ENCODE measurements at places on chromosomes 2 and 18.
A peak's percentile ranks its signal among the peaks of the same experiment; 100 is the strongest.

DNA sequence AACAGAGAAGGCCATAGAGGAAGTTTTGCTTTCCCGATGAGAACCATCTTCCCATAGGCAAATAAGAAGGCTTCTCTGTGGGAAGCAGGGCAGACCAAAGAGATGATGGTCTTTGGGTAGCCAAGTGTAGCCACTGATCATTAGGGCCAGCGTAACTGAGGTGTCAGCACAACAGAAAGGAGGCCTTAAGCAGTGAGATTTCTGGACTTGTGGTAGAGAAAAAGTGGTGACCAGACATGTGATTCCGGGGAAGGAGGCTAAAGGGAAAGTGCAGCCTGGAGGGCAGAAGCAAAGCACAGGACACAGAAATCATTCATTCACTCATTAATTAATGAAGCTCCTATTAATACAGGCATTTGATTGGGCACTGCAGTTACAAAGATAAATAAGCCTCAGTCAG, 15.4 kb downstream of the EVA1A start:
- no peak for DNase-seq

DNA sequence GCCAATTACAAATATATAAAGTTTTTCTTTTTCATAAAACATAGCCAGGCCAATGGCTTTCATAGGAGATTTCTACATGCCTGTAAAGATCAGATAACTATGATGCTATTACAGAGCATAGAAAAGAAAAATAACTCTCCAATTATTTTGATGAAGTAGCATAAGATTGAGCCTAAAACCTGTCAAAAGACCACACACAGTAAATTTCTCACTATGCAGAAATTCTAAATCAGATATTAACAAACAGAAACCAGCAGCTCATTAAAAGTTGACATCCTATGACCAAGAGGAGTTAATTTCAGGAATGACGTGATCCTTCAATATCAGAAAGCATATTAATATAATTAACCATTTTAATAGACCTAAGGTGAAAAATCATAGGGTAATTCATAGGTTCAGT, 139.0 kb upstream of the PIEZO2 start:
- no peak for DNase-seq

- no peak for DNase-seq
Measured at GRCh38 chr2:38960609-38961320, 71.1 kb downstream of the ARHGEF33 start.

GRCh38 chr2:134327367-134327766, 73.5 kb downstream of the MGAT5 start:
- DNase-seq, result no peak

DNA sequence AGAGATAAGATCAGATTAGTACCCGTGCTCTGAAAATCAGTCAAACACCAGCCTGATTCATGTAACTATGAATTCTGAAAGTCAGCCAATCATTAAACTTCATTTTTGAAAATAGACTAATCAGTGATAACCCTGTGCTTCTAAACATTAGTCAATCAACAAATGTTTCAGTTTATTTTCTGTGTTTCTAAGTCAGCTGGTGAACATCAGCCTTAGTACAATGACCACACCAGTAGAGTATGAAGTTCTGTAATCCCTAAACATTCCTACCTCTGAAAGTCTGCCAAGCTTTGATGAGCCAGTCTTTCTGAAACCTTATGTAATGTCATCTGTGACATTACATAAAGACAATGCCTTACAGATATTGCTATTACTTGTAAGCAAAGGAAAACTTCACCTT, 807.4 kb upstream of the CRIM1 start:
- DNase-seq, result no peak

DNA sequence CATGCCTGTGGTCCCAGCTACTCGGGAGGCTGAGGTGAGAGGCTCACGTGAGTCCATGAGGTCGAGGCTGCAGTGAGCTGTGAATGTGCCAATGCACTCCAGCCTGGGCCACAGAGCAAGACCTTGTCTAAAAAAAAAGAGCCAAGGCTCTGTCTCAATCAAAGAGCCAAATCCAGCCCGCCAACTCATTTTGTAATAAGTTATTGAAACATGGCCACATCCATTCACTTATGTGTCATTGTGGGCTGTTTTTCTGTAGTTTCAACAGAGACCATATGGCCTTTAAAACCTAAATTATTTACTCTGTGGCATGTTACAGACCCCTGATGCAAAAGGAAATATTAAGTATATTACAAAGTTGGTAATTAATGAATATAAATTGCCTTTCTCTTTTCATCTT, 60.8 kb downstream of the GPR39 start:
- no peak for DNase-seq

GRCh38 chr2:97931858-97932225, 63.9 kb downstream of the TMEM131 start:
- no peak for DNase-seq

GRCh38 chr2:208579678-208580077, 173.1 kb downstream of the PTH2R start:
- DNase-seq, result no peak

- DNase-seq, result no peak
Measured at GRCh38 chr2:226963528-226963927, 127.7 kb downstream of the RHBDD1 start.

- DNase-seq, result no peak
Measured at GRCh38 chr18:39620551-39621168, 2055.1 kb upstream of the CELF4 start.

GRCh38 chr2:218944759-218945404, 14.6 kb upstream of the CDK5R2 start:
- DNase-seq, result no peak

GRCh38 chr2:9333591-9334171, 89.6 kb downstream of the ITGB1BP1 start:
- peak; percentile 86 for DNase-seq

DNA sequence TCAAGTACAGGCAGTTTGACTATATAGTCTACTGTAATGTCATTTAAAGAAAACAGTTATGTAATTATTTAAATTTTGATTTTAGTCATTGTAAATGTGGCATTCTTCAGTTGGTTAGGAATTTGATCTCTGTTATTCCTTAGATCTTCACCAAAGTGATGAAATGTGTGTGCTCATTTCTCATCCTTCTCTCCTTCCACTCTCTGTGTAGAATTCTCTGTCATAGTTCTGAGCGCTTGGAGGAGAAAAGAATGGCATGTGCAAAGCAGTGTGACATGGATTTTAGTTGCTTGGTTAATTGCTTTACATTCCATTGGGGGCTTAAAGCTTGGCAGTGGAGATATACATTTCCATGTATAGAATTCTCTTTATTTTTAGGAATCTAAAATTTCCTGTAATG, 14.8 kb downstream of the PIK3C3 start:
- no peak for DNase-seq

DNA sequence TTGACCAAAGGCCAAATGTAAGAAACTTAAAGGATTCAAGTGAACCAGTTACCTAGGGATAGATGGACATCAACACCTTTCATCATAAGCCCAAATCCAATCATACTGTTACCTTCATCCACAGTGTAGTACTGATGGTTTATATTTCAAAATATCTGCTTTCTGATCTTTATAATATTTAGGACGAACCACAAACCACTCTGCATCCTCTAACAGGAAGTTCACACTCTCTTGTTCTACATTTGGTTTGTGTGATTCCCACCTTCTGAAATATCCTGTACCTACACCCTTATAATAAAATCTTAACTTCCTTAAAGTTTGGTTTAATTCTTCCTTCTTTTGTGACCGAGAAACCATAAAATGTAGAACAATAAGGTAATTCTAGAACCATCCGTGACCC, 535.7 kb upstream of the CHAC2 start:
- no peak for DNase-seq

DNA sequence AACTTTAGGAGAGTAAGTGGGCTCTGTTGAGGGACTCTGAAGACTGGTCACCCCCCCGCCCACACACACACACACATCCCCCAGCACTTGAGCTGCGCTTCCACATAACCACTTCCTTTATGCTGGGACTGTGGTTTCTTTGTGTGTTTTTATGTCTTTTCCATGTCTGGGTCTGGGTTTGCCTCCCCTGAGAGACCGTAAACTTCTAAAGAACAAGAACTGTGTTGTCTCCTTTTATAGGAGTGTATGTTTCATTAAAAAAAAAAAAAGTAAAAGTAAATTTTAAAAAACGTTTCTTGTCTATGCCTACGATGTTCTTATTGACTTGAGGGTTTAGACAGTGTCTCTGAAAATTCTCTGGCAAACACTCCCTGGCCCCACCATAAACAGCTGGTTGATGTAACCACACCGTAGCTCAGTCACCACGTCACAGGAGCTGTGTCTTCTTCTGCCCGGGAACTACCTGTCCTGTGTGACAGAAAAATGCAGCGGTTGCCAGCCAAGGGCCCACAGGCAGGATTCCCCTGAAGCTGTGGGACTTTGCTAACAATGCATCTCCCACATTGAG, 68.0 kb downstream of the KLHL29 start:
- DNase-seq, result no peak

- DNase-seq, result no peak
Measured at GRCh38 chr2:181646415-181646987, 10.4 kb downstream of the CERKL start.

DNA sequence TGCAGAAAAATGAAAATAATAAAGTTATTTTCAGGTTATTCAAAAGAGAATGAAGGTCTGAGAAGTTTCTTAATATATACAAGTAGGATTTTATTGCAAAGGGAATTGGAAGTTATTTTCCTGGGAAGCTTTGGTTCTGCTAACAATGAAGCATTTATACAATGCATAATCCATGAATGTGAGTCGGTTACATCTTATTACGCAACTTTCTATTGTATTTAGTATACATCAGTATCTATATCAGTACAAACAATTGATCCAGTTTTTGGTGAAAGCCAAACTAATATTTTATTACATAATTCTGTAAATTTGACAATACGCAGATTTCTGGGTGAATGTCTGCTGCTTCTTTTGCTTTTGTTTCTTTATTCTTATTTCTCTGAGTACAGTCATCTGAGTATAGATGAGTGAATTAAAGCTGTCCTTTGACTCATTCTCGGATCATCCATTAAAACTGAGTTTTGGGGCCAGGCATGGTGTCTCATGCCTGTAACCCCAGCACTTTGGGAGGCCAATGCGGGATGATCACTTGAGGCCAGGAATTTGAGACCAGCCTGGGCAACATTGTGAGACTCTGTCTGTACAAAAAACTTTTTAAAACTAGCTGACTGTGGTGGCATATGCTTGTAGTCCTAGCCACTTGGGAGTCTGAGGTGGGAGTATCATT, 108.5 kb downstream of the SOCS6 start:
- DNase-seq, result no peak

DNA sequence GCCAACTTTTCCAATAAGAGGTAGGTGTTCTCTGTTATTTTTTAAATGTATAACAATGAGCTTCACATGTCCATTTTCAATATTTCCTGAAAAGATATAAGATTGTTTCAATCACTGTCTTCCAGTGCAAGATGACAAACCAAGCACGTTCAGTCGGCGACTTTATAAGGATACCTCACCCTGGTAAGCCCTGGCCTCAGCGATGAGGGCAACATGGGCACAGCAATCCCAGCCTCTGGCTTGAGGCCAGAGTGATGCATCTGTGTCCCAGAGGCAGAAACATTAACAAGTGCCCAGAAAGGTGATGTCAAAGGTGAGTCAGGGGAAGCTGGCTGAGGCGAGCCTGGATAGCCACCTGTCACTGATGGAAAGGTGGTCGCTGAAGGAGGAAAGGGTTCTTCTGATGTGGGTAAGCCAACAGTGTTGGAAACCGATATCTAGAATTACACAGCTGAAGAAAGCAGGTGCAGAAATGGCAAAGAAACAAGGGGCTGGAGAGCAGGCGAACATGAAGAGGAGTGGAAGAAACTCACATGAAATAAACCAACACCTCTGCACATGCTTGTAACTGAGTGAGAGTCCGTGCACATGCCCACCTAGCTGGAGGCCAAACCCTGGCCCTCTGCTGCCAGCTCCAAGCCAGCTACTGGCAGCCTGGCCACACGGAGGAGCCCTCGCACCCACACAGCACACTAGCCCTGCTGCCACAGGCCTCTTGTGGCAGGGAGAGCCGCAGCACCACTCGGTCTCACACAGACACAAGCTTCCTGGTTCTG, 65.5 kb downstream of the FBXO15 start:
- DNase-seq, result peak; percentile 47

DNA sequence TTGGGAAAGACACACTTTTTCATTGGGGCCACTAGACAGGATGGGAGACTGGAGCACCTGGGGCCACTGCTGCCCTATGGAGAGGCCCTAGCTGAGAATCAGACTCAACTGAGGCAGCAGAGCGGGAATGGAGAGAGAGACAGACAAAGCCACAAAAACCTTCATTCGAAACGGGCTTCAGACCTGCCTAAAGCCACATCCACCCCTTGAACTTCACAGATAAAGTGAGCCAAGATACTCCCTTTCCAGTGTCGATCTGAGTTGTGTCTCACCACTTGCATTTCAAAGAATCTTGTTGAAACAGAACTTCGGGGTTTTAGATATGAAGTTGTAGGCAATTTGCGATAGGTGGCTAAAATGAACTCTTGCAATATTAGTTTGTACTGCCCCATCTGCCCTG, 11.3 kb upstream of the LDLRAD4 start:
- DNase-seq, result no peak

- no peak for DNase-seq
Measured at GRCh38 chr2:13550285-13551231, 833.8 kb downstream of the TRIB2 start.

DNA sequence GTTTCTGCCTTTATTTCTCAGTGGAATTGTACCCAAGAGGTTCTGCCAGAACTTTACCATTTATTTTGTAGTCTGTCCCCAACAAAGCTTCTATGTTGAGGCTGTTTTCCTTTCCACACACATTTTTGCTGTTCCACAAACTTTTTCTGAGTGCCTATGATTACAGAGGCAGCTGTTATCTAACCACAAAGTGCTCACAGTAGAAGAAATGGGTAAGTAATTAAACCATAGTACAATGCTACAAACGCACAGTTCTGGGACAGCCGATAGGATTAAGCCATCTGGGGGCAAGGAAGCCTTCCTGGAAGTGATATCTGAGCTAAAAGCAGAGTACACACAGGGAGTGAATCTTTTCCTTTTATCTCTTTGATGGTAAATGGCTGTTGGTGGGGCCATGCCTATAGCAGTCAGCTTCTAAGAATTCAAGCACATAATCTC, 3.9 kb upstream of the MGAT4A start:
- no peak for DNase-seq

- DNase-seq, result no peak
Measured at GRCh38 chr18:48819781-48820482, 130.8 kb downstream of the SMAD7 start.

- no peak for DNase-seq
Measured at GRCh38 chr2:200985799-200986198, 22.3 kb upstream of the ORC2 start.

GRCh38 chr2:172350839-172351479, 76.4 kb upstream of the ITGA6 start:
- no peak for DNase-seq

DNA sequence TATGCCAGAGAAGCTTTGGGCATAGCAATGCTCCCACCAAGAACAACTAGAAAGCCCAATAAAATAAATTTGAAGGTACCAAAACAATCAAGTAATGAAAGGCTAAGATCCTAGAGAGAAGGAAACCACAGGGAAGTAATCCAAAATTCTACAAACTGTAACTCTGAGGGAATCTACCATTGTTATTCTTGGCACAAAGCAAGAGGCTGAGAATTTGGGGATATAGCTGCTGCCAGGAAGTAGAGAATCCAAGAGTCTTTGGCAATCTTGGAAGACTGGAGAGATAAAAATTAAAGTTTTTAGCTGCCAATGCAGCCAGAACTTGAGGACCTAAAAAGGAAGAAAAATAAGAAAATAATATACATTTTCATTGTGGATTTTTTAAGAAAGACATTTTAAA, 68.5 kb downstream of the PIGN start:
- no peak for DNase-seq

Data from HT-29 (cell line).